ENCODE measurements at places on chromosomes 12 and 14.

GRCh38 chr14:79165471-79166090 lies 995.4 kb downstream of the NRXN3 start:
- no peak for DNase-seq

- no peak for DNase-seq
Observed at GRCh38 chr12:83850531-83850930, 1062.1 kb downstream of the SLC6A15 start.

GRCh38 chr12:108514468-108514972 lies 557 bp upstream of the FICD start:
- no peak for DNase-seq

- DNase-seq, result no peak
Observed at GRCh38 chr14:19828314-19828713, 24.7 kb downstream of the OR4N2 start.

DNA sequence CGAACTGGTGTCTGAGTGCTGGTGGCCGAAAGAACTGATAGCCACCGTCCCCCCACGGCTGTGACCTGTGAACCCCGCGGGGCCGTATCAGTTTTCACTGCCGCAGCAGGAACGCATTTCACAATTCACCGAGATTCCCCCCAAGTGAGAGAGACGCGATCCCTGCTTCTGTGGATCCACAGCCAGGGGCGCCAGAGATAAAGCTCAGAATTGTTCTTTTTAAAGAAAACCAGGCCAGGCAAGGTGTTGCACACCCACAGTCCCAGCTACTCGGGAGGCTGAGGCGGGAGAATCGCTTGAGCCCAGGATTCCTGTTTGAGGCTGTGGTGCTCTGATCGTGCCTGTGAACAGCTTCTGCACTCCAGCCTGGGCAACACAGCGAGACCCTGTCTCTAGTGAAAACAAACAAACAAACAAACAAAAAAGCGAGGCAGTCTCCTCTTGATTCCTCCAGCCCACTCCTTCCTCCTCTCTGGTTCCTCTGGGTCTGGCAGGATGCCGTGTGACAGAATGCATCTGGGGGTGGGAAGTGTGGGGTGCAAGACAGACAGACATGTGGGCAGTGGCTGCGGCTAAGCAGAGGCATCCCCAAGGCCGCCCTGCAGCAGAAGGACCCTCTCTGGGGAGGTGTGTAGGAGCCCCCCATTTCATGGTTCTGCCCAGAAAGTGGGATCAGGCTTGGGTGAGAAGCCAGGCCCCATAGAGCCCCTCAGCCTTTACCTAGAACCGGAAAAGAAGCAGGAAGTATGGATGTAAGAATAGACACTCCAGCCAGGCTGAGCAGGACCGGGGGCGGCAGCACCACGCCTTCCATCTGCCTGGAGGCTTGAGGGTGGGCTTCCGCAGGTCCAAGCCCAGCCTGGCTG lies 39.2 kb upstream of the PPP1R13B start:
- DNase-seq, result no peak
